Esophagus squamous epithelium (tissue), 5 donors: ENCODE measurements at places on chromosomes 12 and 14.

DNA sequence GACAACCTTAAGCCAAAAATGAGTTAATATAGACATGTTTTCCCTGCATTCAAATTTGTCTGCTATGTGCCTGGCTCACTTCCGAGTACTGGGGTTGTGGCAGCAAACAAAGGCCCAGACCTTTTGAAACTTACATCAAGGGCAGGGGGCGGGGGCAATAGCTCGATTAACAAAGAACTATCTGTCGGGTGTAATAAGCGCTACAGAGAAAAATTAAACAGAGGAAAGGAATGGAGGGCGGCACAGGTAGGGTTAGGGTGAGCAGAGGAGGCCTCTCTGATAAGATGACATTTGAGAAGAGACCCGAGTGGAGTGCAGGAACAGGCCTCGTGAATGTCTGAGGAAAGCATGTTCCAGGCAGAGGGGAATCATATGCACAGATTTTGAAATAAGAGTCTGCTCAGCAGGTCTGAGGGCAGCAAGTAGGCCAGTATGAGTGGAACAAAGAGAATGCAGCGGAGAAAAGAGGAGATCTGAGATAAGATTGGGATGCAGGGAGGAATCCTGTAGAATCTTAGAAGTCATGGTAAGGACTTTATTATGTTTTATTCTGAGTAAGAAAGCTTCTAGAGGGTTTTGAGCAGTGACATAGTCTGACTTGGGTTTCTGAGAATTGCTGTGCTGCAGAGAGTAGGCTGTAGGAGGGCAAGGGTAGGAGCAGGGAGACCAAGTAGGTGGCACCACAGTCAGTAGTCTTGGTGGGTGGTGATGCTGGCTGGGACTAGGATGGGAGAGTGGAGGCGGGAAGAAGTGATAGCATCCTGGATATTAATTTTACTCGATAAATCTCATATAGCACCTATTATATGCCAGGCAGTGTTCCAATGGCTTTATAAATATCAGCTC, 52.6 kb downstream of the BICDL1 start:
- H3K36me3 ChIP-seq: no peaks in the 10 kb centered on the region
- peaks cover 5% of the 10 kb centered on the region for H3K4me1 ChIP-seq
- H3K27me3 ChIP-seq: no peaks in the 10 kb centered on the region
- H3K4me3 ChIP-seq: no peak overlapping the region
- DNase-seq: no peak
- peak overlapping the region; percentile 86 for H3K27ac ChIP-seq

- no peak overlapping the region for H3K4me3 ChIP-seq
- H3K4me1 ChIP-seq: no peaks in the 10 kb centered on the region
- no peaks in the 10 kb centered on the region for H3K27me3 ChIP-seq
- H3K27ac ChIP-seq: no peak overlapping the region
- no peak for DNase-seq
- H3K36me3 ChIP-seq: no peaks in the 10 kb centered on the region
Measured at GRCh38 chr14:105887692-105888091, 361.3 kb downstream of the TMEM121 start.

GRCh38 chr14:68888883-68889282, 90.2 kb downstream of the ACTN1 start:
- peaks cover 59% of the 10 kb centered on the region for H3K36me3 ChIP-seq
- H3K27me3 ChIP-seq: no peaks in the 10 kb centered on the region
- DNase-seq: no peak
- peaks cover 10% of the 10 kb centered on the region for H3K4me1 ChIP-seq
- H3K27ac ChIP-seq: peak overlapping the region; percentile 39
- H3K4me3 ChIP-seq: no peak overlapping the region

DNA sequence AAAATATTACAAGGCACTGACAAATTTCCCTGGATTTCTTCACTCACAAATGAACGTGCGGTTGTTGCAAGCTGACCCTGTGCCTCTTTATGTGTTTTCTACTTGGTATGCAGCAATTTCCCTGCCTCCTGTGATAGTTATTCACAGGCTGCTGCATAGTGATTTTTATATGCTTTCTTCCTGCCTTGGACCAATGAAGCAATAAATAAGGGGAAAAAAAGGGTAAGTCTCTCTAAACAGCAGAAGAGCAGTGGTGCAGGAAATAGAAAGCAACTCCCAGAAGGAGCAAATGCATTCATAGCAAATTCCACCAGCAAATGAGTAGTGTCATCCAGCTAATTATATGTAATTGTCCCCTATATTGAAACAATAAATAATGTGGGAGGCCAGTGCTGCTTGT, 737.9 kb downstream of the GALC start:
- H3K27me3 ChIP-seq: no peaks in the 10 kb centered on the region
- H3K36me3 ChIP-seq: no peaks in the 10 kb centered on the region
- H3K4me3 ChIP-seq: no peak overlapping the region
- DNase-seq: no peak

DNA sequence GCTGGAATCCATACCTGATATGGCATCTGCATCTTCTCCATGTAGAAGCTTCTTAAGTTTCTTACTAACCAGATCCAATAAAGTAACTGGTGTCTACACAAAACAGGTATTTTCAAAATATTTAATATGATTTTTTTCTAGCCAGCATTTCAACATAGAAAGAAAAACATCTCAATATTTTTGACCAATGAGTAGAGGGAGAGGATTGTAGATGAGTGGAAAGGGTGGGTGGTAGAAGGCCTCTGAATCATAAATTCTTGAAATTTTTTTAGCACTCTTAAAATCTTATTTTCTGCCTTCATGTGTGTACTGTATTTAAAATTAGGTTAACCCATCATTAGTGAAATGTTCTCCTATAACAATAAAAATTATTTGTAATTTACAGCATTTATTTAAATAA, 18.0 kb downstream of the DEPDC4 start:
- H3K36me3 ChIP-seq: no peaks in the 10 kb centered on the region
- no peaks in the 10 kb centered on the region for H3K4me1 ChIP-seq
- no peak overlapping the region for H3K27ac ChIP-seq
- H3K4me3 ChIP-seq: no peak overlapping the region
- no peaks in the 10 kb centered on the region for H3K27me3 ChIP-seq
- DNase-seq: no peak

- H3K27me3 ChIP-seq: peaks cover 43% of the 10 kb centered on the region
- DNase-seq: no peak
- no peak overlapping the region for H3K27ac ChIP-seq
- peaks cover 21% of the 10 kb centered on the region for H3K4me1 ChIP-seq
- H3K36me3 ChIP-seq: no peaks in the 10 kb centered on the region
Measured at GRCh38 chr12:54592316-54592715, 3.9 kb upstream of the PPP1R1A start.

DNA sequence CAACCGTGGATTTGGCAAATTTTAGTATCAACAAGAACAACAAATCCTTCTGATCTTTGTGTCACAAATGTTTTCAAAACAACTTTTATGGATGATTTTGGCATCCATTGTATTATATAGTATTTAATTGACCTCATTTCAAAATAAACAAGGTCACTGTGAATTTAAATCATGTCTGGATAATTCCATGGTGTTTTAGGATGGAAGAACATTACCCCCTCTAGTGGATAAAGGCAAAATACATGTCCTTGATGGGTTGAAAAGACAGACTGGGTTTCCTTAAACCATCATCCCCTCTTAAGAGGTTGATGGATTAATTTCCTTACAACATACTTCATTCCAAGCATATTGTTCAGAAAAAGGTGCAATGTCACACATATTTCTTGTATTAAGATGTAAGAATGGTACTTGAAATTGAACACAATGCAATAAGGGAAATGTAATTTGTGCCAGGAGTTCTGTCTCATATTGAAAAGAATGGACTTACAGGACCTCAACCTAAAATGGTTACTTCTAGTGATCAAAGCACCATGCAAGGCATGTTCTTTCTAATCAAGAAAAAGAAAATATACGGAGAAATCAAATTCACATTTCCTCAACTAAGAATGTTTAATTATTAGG, 352.0 kb downstream of the BCAT1 start:
- H3K27me3 ChIP-seq: no peaks in the 10 kb centered on the region
- no peak overlapping the region for H3K27ac ChIP-seq
- H3K4me3 ChIP-seq: no peak overlapping the region
- DNase-seq: no peak
- H3K4me1 ChIP-seq: no peaks in the 10 kb centered on the region

GRCh38 chr14:96648506-96649326, 146.5 kb downstream of the PAPOLA start:
- H3K4me1 ChIP-seq: no peaks in the 10 kb centered on the region
- DNase-seq: no peak
- H3K27ac ChIP-seq: no peak overlapping the region
- H3K4me3 ChIP-seq: no peak overlapping the region
- no peaks in the 10 kb centered on the region for H3K36me3 ChIP-seq

DNA sequence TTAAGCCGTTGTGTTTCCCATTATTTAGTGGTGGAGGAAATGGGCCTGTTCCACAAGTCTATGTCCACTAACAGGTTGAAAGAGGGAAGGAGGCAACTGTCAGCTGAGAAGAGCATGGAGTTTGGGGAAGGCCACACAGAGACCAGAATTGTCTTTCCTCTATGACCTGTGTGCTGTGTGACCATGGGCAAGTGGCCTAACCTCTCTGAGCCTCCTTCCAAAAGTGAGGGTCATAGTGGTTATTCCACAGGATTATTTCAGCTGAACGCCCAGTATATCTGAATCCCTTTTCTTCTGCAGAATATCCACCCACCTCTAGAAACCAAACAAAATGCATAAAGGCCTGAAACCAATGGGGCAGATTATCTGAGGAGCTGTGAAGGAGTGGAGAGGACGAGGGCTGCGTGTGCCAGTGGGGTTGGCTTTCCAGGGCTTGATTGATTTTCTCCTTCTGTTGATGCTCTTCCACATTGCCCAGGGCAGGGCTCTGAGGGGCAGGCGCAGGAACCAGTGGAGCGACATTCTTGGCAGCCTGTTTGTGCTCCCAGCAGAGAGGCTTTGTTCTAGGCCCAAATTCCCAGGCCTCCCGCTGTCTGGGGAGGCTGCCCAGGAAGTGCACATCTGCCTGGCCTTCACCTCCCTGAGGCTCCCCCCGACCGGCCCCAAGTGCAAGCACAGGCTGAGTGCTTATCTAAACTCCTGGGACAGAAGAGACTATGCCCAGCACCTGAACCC, 452.7 kb downstream of the BCL11B start:
- DNase-seq: no peak
- H3K27ac ChIP-seq: peak overlapping the region; percentile 5
- no peaks in the 10 kb centered on the region for H3K27me3 ChIP-seq
- H3K4me1 ChIP-seq: peaks cover 27% of the 10 kb centered on the region
- H3K4me3 ChIP-seq: no peak overlapping the region

DNA sequence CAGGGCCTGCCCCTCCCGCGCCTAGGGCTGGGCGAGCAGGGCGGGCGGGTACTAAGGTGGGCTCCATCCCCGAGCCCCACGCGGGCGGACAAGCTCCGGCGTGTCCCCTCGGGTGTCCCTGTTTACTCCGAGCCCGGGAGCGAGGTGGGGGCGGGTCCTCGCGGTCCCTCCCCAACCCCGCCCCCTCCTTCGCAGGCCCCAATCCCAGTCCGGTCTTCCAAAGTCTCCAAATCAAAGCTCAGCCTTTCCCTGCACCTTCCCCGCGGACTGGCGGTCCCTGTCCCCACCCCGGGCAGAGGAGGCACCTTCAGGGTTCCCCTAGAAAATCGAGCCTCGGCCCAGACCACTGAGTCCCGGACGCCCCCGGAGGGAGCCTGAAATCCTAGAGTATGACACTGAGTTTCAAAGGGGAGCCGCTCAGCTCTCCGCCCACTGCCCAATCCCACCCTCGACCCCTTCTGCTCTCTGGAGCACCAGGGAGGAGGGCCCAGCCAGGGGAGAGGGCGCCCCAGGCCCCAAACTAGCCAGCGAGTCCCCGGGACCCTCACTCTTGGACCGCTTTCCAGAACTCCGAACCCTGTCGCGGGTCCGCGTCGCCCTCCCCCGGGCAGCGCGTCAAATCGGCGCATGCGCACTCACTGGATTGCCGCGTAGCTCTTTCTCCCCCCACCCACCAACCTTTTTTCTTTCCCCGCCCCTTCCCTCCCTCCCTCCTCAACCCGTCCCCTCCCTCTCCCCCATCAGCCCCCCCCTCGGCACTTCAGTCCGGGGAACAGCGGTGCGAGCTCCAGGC, at the start of gene LRP1:
Gene LRP1, plus strand, starts transcription at position 758 of the 793 bp plus-strand sequence. CDS start 482 bp downstream, outside the sequence.
- no peak for DNase-seq
- H3K4me3 ChIP-seq: peak within 1 kb of the TSS; percentile 75
- H3K4me1 ChIP-seq: peaks cover 36% of the 10 kb centered on the region
- peak within 1 kb of the TSS; percentile 98 for H3K27ac ChIP-seq
- H3K36me3 ChIP-seq: no peaks in the 10 kb centered on the region

- no peaks in the 10 kb centered on the region for H3K27me3 ChIP-seq
- no peaks in the 10 kb centered on the region for H3K4me1 ChIP-seq
- no peak overlapping the region for H3K27ac ChIP-seq
- DNase-seq: no peak
- no peak overlapping the region for H3K4me3 ChIP-seq
Measured at GRCh38 chr12:93904124-93904523, 226.9 kb downstream of the CRADD start.

- no peaks in the 10 kb centered on the region for H3K4me1 ChIP-seq
- no peak overlapping the region for H3K4me3 ChIP-seq
- no peaks in the 10 kb centered on the region for H3K36me3 ChIP-seq
Measured at GRCh38 chr14:104425171-104425681, 154.3 kb upstream of the C14orf180 start.

- DNase-seq: no peak
- H3K4me3 ChIP-seq: no peak overlapping the region
- no peak overlapping the region for H3K27ac ChIP-seq
- H3K4me1 ChIP-seq: peaks cover 13% of the 10 kb centered on the region
- no peaks in the 10 kb centered on the region for H3K27me3 ChIP-seq
Measured at GRCh38 chr12:38555620-38556591, 239.3 kb downstream of the ALG10B start.

- no peaks in the 10 kb centered on the region for H3K36me3 ChIP-seq
- no peak for DNase-seq
- no peaks in the 10 kb centered on the region for H3K4me1 ChIP-seq
- no peak overlapping the region for H3K27ac ChIP-seq
- no peak overlapping the region for H3K4me3 ChIP-seq
Measured at GRCh38 chr12:91741932-91742331, 403.7 kb downstream of the BTG1 start.

GRCh38 chr12:94722664-94723063, 72.3 kb upstream of the TMCC3 start:
- no peak overlapping the region for H3K4me3 ChIP-seq
- no peaks in the 10 kb centered on the region for H3K4me1 ChIP-seq
- H3K27ac ChIP-seq: no peak overlapping the region
- H3K36me3 ChIP-seq: no peaks in the 10 kb centered on the region
- H3K27me3 ChIP-seq: no peaks in the 10 kb centered on the region

DNA sequence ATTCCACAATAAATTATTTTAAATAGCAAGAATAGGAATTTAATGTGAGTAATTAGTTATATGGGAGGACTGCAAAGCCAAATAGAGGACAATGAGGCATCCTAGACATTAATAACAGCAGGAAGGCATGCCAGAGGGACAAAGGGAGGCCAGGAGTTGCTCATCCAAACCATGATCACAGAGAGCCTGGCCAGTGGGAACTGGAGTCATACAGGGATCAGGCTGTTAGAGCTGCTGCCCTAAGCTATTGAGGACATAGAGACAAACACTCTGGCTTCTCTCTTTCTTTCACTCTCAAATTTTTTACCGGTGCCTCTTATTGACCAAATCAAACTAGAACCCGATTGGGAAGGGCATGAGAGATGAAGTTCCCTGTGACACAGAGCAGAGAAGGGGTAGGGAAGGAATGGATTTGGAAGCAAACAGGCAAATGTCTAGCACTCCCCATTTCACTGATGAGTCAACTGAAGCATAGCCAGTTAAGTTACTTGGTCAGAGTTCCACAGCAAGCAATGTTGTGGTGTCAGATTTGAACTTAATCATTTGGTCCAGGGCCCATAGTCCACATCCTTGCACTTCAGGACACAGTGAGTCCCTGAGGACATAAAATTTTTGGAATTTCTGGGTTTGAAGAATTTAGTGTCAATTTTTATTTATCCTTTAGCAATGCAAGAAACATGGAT, 17.9 kb upstream of the CFAP54 start:
- H3K36me3 ChIP-seq: no peaks in the 10 kb centered on the region
- H3K27me3 ChIP-seq: no peaks in the 10 kb centered on the region
- H3K4me1 ChIP-seq: no peaks in the 10 kb centered on the region
- DNase-seq: no peak
- no peak overlapping the region for H3K27ac ChIP-seq
